Mesenchymal stem cell (in vitro differentiated cells and primary cell): ENCODE measurements at places on chromosomes 2 and 18.

- peaks cover 7% of the 10 kb centered on the region for H3K4me1 ChIP-seq
- H3K27ac ChIP-seq = peak overlapping the region; percentile 43
- peaks cover 22% of the 10 kb centered on the region for H3K36me3 ChIP-seq
- peak; percentile 17 for DNase-seq
Measured at GRCh38 chr2:174247474-174248186, 702 bp downstream of the OLA1 start.

DNA sequence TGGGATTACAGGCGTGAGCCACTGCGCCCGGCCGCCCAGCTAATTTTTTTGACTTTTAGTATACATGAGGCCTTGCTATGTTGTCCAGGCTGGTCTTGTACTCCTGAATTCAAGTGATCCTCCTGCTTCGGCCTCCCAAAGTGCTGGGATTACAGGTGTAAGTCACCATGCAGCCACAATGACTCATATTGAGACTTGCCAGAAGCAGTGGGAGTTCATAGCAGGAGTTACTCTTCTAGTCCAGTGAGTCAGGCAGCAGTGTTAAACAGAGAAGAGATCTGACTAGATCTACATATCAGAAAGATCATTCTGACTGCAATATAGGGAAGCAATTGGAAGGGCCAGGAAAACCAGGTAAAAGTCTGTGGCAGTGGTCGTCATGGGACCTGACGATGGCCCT is 1.5 kb upstream of the FLACC1 start:
- no peak overlapping the region for H3K27ac ChIP-seq
- H3K36me3 ChIP-seq = peaks cover 36% of the 10 kb centered on the region
- H3K27me3 ChIP-seq = no peaks in the 10 kb centered on the region
- H3K4me3 ChIP-seq = peak overlapping the region; percentile 26

DNA sequence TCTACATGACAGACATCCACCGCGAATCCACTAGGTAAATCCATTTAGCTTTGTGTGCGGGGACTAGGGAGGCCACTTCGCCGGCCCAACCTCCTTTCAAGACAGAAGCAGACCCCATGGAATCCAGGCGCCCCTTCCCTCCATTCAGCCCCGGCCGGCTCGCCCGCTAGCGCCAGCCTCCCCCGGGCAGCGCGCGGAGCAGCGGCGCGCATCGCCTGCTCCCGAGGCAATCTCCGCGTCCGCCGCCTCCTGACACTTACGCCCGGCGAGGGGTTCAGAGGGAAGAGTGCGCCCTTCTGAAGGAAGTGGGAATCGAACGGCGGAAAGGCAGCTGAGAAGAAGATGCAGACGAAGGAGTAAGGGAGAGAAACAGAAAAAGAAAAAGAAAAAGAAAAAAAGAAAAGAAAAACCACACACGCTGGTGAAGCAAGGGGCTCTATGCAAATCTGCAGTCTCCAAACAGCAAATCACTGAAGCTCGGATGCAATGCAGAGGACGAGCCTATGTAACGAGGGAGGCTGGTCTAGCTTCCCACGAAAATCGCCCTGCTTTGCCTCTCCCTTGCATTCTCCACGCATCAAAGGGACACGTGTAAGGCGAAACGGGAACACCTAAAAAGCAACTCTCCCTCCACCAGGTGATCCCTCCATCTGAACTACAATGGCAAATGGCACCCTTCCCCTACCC is 684.4 kb downstream of the NRXN1 start:
- H3K4me1 ChIP-seq = peaks cover 2% of the 10 kb centered on the region
- no peak overlapping the region for H3K27ac ChIP-seq
- no peaks in the 10 kb centered on the region for H3K36me3 ChIP-seq
- DNase-seq = peak; percentile 3
- peaks cover 34% of the 10 kb centered on the region for H3K27me3 ChIP-seq

DNA sequence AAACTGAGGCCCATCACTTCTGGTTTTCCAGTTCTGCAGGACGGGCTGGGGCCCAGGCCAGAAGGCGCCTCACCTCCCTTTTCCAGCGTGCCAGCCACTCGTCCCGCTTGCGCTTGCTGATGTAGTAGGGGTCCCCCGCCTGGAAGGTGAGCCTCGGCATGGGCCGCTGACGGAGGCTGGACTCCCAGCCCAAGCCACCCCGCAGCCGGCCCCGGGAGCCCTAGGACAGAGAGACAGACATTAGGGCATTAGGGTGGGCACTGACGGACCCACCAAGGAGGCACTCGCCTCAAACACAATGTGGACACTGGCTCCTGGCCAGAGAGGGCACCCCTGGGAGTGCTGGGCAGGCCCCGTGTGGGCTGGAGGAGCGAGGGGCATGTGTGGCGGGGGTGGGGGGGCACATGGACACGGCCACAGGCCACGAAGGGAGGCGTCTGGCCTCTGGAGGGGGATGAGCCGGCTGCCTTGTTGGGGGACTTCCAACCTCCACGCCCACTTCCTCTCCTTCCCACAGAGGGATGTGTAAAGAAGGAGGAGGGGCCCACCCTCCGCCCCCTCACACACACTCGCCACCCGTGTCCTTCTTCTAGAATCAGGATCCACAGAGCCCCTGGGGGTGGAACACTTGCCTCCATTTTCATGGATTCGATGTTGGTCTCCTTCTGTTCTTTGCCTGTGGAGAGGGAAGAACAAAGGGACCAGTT is 66.7 kb downstream of the DNMT3A start:
- DNase-seq = no peak
- peaks cover 6% of the 10 kb centered on the region for H3K4me1 ChIP-seq
- peaks cover 16% of the 10 kb centered on the region for H3K36me3 ChIP-seq
- H3K27me3 ChIP-seq = no peaks in the 10 kb centered on the region

DNA sequence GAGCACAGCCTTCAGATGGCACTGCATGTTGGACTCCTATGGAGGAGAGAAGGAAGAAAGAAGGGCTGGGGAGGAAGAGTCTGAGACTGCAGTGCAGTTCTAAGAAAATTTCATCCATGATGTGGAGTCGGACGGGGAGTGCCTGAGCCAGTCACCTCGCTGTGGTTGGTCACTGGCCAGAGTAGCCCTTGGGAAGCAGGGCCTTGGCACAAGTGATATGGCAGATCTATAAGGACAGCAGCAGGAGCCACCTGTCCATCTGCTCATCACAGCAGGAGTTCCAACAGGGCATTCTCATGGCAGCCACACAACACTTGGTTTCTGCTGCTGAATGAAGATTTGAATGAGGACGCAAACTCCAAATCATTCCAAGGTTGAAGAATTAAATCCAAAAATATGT is 314.8 kb downstream of the CYP26B1 start:
- H3K4me1 ChIP-seq = peaks cover 24% of the 10 kb centered on the region
- H3K27ac ChIP-seq = peak overlapping the region; percentile 19
- DNase-seq = no peak
- H3K27me3 ChIP-seq = no peaks in the 10 kb centered on the region
- no peaks in the 10 kb centered on the region for H3K36me3 ChIP-seq

- no peak overlapping the region for H3K27ac ChIP-seq
- H3K4me3 ChIP-seq = no peak overlapping the region
- no peaks in the 10 kb centered on the region for H3K36me3 ChIP-seq
- no peak for DNase-seq
Measured at GRCh38 chr2:198042189-198042588, 237.8 kb downstream of the PLCL1 start.

DNA sequence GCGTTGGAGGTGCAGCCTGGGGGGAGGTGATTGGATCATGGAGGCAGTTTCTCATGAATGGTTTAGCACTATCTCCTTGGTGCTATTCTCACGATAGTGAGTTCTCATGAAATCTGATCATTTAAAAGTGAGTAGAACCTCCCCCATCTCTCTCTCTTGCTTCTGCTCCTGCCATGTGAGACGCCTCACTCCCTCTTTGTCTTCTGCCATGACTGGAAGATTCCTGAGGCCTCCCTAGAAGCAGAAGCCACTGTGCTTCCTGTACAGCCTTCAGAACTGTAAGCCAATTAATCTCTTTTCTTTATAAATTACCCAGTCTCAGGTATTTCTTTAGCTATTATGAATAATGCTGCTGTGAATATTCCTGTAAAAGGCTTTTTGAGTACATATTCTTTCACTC is 52.9 kb downstream of the SERPINB7 start:
- peaks cover 3% of the 10 kb centered on the region for H3K4me1 ChIP-seq
- no peaks in the 10 kb centered on the region for H3K36me3 ChIP-seq
- no peak overlapping the region for H3K4me3 ChIP-seq
- H3K27ac ChIP-seq = no peak overlapping the region

GRCh38 chr18:48826806-48827205 is 124.0 kb downstream of the SMAD7 start:
- peaks cover 22% of the 10 kb centered on the region for H3K36me3 ChIP-seq
- H3K4me1 ChIP-seq = peaks cover 37% of the 10 kb centered on the region
- H3K4me3 ChIP-seq = no peak overlapping the region
- peak overlapping the region; percentile 92 for H3K27ac ChIP-seq

DNA sequence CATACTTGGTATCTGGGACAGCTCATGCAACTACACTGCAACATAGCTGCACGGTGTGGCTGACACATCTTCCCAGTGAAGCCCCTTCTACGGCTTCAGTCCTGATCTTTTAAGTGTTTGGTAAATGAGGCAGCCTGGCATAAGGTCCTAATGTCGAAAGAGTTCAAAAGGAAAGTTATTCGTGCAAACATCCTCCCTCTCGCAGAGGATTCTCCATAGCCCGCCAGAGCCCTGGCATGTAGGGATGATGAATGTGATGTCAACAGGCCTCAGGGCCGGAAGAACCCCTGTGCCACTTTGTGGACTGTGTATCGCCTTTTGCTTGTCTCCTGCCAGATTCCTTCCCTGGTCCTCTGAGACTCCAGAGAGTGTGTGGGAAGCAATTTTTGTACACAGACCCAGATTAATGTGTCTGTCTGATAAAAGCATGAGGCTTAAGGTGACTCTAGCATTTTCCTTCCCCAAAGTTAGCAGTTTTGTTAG is 88.5 kb downstream of the SOCS6 start:
- peaks cover 4% of the 10 kb centered on the region for H3K4me1 ChIP-seq
- peak; percentile 46 for DNase-seq
- H3K27me3 ChIP-seq = no peaks in the 10 kb centered on the region
- no peaks in the 10 kb centered on the region for H3K36me3 ChIP-seq
- peak overlapping the region; percentile 7 for H3K27ac ChIP-seq

DNA sequence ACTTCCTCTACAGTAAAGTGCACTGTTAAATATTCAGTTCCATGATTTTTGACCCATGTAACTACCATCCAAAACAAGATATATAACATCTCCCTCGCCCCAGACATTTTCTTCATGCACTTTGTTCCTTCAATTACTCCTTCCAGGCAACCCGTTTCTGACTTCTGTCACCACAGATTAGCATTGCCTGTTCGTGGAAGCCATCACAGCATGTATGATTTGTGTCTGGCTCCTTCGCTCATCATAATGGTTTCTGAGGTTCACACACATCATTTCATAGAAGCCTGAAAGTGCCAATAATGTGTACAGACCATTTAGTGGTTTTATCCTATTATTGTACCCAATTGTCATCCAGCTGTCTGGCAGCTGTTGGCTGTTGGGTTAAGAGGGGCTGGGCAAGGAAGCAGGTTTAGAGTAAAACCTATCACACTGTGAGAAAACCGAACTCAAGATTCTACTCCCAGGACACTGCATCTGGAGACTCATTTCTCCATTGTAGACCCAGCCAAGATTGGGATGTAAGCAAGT is 16.1 kb downstream of the ARHGAP28 start:
- no peak for DNase-seq
- no peak overlapping the region for H3K27ac ChIP-seq
- peaks cover 12% of the 10 kb centered on the region for H3K4me1 ChIP-seq
- no peaks in the 10 kb centered on the region for H3K27me3 ChIP-seq

DNA sequence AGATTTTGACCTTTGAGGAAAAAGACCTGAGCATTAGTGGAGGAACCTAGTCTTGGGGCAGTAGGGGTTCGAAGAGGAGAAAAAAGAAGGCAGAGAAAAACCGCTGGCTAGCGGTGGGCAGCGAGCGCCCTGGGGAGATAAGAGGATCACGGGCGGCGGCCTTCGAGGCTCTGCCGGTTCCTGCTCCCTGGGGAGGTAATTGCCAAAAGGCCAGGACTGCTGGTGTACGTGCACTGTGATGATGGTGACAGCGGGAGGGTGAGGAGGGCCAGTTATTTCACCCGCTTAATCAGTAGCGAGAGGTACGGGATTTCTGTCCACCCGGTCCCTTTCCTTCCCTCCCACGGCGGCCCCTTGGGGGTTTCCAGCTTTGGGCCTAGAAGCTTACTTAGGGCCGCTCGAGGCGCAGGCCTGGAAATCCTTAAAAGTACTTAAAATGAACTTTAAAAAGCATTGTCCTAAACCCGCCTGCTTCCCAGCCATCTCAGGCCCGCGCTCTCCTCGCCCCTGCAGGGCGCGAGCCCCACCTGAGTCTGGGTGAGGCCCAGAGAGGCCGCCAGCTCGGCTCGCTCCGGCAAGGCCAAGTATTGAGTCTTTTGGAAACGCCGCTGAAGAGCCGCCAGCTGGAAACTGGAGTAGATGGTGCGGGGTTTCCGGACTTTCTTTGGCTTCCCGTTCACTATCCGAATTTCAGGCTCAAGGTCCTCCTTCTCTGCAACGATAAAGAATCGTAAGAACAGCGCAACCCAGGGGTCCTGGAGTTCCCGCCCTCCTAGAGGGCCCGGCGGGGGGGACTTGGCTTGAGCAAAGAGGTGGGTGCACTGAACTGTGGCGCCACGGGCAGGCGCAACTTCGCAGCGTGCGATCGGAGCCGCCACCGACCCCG is 1.5 kb downstream of the DLX2 start:
- no peak overlapping the region for H3K27ac ChIP-seq
- no peak for DNase-seq
- H3K4me1 ChIP-seq = peaks cover 62% of the 10 kb centered on the region
- H3K27me3 ChIP-seq = peaks cover 46% of the 10 kb centered on the region

DNA sequence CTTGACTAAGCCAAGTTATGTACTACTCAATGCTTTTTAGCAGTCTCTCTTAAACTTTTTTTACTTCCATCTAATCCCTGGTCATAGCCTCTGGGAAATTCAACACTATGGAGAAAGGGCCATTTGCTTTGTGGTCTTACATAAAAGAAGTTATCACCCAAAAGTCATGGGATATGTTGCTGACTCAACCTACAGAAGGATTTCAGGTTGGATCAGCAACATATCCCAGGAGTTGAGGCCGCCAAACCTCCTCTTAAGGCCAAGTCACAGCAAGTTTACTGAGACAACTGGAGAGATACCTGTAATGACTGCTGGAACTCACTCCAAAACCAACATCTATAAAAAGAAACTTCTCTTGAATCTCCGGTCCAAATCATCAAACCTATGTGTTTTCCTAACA is 141.1 kb downstream of the IRS1 start:
- H3K36me3 ChIP-seq = no peaks in the 10 kb centered on the region
- no peak for DNase-seq
- H3K4me1 ChIP-seq = peaks cover 13% of the 10 kb centered on the region

DNA sequence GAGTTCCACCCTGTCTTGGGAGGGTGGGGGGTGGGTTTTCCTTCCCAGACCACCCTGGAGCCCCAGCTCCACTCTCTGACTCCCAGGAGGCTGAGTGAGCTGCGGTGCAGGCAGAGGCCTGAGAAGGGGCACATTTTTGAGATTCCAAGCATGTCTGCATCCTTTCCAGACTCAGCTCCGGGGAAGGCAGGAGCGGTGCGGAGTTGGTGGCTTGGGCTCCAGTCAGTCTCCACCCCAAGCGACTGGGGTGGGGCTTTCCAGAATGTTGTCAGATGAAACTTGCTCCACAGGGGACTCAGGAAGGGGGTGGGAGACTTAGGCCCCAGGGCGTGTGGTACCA is 44.2 kb upstream of the HS6ST1 start:
- peak overlapping the region; percentile 73 for H3K27ac ChIP-seq
- no peaks in the 10 kb centered on the region for H3K27me3 ChIP-seq
